ENCODE measurements at places on chromosomes 7 and 10.

DNA sequence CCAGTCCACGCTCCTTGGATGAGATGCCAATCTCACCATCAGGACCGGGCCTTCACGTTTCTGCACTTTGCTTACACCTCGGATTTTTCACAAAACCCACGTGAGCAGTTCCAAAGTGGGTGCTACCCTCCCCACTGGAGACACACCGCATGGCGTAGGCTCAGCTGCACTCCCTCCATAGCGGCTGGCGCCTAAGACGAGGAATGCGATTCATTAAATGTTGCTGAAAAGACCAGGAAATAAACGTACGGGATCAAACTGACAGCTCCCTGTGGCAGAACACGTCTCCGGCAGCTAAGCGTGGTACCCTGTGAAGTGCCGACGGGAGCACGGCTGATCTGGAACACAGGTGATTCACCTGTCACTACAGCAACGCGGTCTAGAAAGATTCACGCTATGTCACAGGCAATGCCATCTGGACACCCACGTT, 209.0 kb downstream of the DIP2C start:
- no peak for DNase-seq

GRCh38 chr10:59350558-59350957, 11.8 kb downstream of the FAM13C start:
- no peak for DNase-seq

GRCh38 chr10:93596539-93596938, 4.5 kb downstream of the RBP4 start:
- no peak for DNase-seq

DNA sequence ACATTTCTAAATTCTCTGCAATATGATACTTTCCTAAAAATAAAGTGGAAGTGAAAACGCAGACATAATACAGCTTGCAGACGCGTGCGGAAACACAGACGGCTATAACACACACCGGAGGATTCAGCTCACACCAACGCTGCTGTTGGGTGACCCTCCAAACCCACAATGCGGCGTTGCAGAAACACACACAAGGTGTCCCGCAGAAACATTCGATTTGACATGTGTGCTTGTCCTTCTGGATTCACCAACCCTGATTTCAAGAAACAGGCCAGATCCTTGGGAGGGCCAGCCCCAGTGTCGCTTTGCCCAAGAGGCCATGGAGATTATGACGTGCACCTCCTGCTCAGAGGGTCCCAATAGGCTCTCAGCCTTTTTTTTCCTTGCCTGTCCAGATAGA, 136.7 kb upstream of the TCERG1L start:
- DNase-seq = no peak

DNA sequence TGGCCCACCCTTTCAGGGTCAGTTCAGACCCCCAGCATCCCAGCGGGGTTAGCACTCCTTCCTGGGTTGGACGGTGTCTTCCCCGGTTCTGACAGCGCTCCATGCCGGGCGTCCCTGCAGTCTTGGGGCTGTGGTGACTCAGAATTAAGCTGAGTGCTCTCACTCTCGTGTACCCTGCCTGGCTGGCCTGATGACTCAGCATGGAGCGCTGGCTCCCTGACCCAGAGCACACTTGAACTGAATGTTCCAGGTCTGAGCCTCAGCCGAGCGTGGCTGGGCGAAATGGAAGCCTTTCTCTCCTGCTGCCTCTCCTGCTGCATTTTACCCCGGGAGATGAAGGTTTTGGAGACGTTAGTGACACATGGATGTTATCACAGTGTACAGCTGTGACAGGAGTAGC, 7.1 kb downstream of the BAG3 start:
- peak; percentile 35 for DNase-seq

Measured in stimulated activated CD4-positive, alpha-beta T cell treated with anti-CD3 and anti-CD28 coated beads, Interleukin-2, amount 100 ng/mL, for 24 hours (primary cell).